ENCODE measurements at places on chromosomes 2 and 18.

DNA sequence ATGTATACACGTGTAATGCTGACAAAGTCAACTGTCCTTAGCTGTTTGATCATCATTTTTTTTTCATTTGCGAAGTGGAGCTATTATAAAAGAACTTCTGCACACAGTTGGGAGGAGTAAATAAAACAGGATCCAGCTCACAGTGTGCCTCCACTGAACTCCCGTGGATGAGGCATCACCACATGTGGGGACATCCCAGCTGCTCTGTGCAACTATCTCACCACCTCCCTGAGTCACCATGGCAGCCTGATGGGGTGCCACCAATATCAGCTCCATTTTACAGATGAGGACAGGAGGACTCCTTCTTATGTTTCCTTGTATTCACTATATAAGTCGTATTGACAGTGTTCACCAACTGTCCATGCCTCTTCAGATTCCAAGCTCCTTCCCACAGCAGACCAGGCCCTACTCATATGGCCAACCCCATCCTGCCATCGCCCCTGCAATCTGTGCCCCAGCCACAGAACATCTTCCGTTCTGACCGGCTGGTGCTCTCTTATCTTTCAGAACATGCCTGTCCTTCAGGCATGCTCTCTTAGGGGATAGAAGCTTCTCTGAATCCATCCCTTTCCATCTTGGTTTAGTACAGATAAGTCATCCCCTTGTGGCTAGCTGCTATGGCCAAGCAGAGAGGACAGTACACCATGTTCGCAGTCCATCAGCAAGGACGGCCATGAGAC is 288.1 kb downstream of the RNF144A start:
- peak; percentile 32 for DNase-seq

- DNase-seq, result no peak
These were observed 232.4 kb downstream of the CALCRL start for GRCh38 chr2:187215532-187216240.

GRCh38 chr18:75544496-75544895 is 117.0 kb upstream of the SMIM21 start:
- DNase-seq, result no peak

DNA sequence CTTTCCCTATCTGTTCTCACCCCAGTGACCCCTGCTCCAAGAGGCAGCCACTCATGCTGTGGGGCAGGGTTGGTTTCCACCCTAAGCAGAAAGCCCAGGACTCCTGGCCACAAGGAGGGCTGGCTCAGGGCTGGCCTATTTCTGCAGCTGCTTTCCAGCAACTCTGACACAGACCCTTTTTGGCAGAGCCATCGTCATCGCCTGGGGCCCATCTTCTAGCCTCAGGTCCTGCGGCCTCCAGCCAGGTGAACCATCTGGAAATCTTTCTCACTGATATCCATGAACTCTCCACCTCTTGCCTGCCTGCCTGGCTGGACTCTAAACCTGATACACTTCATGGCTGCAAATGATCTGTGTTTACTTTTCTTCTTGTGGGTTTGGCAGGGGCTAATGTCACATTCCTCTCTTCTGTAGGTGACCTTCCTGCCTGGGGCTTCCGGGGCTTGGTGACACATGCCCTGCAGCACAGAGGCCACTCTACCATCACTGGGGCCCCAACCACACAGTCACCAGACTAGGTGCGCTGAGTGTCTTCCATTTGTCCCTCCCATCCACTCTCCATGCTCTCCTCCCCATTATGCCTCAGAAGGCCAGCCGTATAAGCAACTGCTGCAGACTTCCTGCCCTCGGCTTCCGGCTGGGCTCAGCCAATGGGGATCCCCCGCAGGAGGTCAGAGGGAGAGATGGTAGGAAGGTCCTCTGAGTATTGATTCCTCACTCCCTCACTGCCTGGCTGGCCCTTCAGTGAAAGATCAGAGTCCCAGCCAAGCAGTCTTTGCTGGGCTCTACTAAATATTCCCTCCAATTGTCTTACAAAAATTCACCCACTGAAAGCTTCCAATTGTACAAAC is 9.7 kb upstream of the COPS8 start:
- DNase-seq, result no peak

Measured in NCI-H345 (cell line).